ENCODE measurements at places on chromosomes 7 and 10.

DNA sequence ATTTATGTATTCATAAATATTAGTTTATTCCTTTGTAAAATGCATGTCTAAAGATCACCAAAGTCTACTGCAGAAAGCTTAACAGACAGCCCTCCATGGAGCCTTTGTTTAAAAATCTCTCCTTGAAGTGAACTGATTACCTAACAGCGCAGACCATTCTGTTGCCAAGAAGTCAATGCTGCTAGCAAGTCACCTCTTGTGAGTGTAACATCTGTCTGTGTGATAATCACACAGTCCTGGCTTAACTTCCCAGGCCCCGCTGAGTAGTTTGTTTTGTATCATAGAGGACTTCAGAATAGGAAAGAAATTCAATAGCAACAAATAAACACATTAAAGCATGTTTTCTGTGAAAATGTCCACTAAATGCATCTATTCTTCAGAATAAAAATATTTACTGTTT is 435.3 kb upstream of the IGFBP3 start:
- DNase-seq: no peak

GRCh38 chr7:82609746-82610145 is 166.2 kb upstream of the CACNA2D1 start:
- no peak for DNase-seq

GRCh38 chr10:62182595-62182994 is 86.0 kb downstream of the RTKN2 start:
- no peak for DNase-seq

DNA sequence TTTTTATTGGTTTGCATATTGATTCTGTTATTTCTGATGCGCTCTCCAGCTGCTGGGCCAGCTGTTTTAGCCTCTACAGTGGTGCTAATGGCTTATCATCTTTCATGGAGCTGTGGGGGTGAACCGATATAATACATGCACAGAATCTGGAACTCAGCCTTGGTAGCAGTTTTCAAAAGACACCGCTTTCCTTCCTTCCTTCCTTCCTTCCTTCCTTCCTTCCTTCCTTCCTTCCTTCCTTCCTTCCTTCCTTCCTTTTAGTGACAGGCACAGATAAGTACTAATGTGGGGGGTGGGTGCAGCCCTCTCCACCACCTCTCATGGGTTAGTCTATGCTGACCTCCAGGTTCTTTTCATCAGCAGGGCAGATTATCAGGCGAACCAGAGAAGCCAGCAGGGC is 31.9 kb upstream of the C10orf53 start:
- no peak for DNase-seq

GRCh38 chr7:111012799-111013675 is 77.9 kb upstream of the LRRN3 start:
- DNase-seq: no peak

- DNase-seq: no peak
These were observed 2.2 kb downstream of the MTG1 start for GRCh38 chr10:133396035-133396624.

DNA sequence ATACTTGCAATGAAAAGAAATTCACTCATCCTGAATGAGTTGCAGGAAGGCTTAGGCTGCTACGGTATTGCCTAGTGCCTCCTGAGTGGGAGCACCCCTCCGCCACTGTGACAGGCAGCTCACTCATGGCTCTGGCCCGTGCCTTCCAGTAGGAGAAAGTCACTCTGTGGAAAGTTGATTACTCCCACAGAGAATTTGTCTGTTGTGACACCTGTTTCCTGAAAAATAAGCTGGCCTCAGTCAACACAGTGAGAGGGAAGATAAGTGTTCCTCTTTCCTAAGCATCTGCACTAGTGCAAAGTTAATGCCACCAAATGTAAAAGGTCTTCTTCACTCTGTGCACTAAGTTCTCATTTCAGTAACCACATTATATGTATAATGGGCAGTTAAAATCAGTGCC is 158.8 kb upstream of the INHBA start:
- DNase-seq: no peak

GRCh38 chr7:90897961-90898469 is 301.9 kb downstream of the CDK14 start:
- DNase-seq: no peak

All from glomerular endothelial cell (primary cell).